Caki2 (cell line): ENCODE measurements at places on chromosomes 5 and 9. TPM values are rescaled to one million over a fixed set of nuclear protein-coding genes. Genes with fewer than 3 reads are reported as not detected.

Gene ANKRD31
- 0.07 and 0.38 TPM in 2 replicates for total RNA-seq

Gene NEUROG1
- not detected in 2 replicates for total RNA-seq

Gene SLC46A2
- total RNA-seq = not detected in 2 replicates

Gene KIF4B
- not detected in 2 replicates for total RNA-seq

Gene GLRA1
- total RNA-seq = not detected in 2 replicates
